ENCODE measurements at places on chromosomes 1 and 21. TPM values are rescaled to one million over a fixed set of nuclear protein-coding genes. Genes with fewer than 3 reads are reported as not detected.

Gene PADI2
- 1.1 TPM for total RNA-seq

Gene SH3BGR
- total RNA-seq: 1.3 TPM

Gene C1orf115
- total RNA-seq: 4.6 TPM

Gene FCRL4
- total RNA-seq: not detected

Gene SPRR1B
- total RNA-seq: not detected

Gene CCDC185
- not detected for total RNA-seq
